ENCODE measurements at places on chromosomes 12 and 14.

- DNase-seq: no peak
These were observed 8.9 kb upstream of the TAC3 start for GRCh38 chr12:57025196-57025595.

DNA sequence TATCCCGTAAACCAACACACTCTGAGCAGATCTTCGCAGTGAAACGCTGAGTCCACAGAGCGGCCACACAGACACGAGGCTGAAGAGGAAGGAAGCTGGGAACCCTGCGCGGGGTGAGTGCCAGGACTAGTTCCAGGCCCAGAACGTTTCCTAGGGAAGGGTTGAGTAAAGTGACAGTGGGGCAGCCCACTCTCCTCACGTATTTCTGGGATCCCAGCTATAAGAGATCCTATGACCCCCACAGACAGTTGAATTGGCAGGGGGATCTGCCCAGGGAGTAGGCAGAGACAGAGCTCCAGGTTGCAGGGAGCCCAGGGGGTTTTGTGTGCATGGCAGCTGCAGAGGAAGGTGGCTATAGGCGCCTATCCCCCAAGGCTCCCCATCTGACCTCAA lies 51.1 kb downstream of the GTF2A1 start:
- no peak for DNase-seq

GRCh38 chr14:47590767-47591495 lies 84.5 kb downstream of the MDGA2 start:
- DNase-seq: no peak

GRCh38 chr12:50326590-50327284 lies 43.4 kb upstream of the LIMA1 start:
- no peak for DNase-seq

DNA sequence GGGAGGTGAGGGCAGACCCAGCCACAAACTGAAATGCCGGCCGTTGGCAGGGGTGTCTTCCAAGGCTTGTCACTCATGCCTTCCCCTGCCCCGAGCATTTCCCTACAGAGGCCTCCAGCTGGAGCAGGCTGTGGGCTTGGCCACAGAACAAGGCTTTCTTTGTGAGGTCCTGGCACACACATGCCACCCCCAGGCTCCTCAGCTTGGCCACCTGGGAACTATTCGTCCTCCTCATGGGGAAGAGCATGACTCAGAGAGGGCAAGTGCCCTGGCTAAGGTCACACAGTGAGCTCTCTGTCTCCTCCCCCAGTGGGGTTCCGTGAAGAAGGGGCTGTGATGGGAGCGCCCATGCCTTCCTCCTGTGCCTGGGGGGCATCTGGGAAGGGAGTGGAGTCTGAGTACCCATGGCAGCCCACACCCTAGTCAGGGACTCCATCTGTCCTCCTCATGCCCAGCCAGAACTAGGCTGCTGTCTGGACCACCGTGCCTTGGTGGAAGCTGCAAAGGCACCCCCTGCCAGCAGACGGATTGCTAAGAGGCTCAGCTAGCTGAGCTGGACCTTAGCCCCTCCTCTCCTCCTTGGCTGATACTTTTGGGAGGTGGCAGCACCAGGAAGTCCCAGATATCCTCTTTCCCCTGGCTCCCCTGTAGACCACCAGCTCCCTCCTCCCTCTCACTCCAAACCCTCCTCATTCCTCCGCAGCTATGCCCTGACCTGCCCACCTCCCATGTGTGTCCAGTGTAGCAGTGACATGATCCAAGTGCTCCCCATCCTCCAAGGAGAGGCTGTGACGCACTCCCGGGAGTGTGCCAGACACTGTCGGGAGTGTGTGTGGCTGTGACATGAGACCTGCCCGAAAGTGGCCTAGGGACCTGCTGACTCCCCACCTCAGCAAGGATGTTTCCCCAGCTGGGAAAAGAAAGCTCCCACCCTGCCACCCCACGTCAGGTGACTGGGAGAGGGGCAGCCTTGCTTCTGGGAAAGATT lies 21.4 kb downstream of the ABCB9 start:
- DNase-seq: no peak

DNA sequence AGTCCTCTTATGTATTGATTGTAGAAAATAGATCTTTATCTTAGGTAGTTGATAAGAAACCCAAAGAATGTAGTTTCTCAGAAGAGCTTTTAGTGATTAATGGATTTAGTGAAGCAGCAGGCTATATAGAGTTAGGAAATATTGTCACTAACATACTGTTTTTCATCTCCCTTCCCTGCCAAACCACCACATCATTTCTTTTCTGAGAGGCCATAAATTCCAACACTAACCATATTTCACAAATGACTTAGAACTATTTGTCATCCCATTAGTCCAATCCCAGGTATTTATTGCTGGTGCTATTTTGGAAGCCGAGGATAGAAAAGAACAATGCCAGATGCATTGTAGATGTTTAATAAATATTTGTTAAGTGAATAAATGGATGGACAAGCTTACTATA lies 185.7 kb downstream of the KICS2 start:
- no peak for DNase-seq

DNA sequence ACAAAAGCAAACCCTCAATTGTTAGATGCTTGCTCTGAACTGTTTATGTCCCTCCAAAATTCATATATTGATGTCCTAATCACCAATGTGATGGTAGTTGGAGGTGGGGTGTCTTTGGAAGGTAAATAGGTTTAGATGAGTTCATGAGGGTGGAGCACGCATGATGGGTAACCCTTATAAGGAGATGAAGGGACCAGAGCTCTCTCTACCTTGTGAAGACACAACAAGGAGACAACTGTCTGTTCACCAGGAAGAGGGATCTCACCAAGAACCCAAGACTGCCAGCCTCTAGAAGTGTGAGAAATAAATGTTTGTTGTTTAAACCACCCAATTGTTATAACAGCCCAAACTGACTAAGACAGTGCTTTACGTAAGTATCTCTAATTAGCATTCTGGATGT lies 27.0 kb downstream of the DHRS2 start:
- DNase-seq: no peak

- DNase-seq: no peak
These were observed 141.6 kb upstream of the AVPR1A start for GRCh38 chr12:63292471-63293221.

GRCh38 chr12:38516418-38516817 lies 199.8 kb downstream of the ALG10B start:
- DNase-seq: no peak

DNA sequence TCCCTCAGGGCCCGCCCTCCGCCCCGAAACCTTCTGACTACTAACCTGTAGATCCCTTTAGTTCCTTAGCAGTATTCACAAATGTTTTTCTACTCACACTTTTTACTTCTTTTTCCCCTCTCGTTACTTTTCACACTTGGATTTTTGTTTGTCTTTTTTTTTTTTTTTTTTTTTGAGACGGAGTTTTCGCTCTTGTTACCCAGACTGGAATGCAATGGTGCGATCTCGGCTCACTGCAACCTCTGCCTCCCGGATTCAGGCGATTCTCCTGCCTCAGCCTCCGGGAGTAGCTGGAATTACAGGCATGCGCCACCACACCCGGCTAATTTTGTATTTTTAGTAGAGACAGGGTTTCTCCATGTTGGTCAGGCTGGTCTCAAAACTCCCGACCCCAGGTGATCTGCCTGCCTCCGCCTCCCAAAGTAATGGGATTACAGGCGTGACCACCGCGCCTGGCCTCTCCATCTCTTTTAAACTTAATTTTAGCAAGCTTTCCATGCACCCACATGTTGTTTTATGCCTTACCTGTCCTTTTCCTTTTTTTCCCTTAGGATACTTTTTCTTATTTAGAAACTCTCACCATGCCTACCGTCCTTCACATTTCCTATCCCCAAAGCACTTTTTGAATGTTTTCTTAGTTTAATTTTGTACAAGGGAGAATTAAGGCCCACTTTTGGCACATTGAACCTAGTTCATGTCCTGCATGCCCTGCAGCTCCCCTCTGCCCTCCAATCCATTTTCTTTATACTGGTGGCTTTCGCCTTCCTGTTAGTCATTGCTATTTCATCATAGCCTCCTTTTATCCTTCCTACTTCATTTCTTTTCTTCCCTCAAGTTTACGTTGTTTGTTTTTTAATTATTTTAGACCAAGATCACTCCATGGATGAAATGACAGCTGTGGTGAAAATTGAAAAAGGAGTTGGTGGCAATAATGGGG lies 1.1 kb downstream of the SP1 start:
- DNase-seq: no peak

DNA sequence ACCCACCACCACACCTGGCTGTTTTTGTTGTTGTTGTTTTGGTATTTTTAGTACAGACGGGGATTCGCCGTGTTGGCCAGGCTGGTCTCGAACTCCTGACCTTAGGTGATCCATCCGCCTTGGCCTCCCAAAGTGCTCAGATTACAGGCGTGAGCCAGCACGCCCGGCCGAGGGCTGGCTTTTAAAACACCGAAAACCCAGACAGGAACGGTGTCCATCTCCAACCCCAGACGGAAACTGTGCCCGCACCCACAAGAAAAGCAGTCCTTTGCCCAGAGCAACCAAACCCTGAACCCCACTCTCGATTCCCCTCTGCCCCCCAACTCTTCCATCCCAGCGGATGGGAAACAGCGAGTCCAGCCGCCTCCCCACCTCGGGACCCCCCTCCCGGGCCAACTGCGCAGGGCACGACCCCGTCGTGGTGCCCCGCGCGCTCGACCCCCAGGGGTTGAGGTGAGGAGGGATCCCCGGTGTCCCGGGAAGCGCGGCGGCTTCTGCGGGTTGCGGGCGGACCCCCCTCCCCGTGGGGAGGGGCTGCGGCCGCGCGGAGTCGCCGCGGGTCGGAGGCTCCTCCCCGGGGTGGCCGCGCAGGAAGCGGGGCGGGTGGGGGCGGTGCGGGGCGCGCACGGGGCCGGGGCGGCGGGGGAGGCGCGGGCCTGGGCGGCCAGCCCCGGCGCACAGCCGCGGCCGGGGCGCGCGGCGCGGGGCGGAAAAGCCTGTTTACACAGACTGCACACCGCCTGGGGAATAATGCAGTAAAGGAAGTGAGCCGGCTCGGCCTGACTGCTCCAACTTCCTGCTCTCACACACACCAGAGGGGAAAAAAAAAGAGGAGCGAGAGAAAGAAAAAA lies at the start of gene ELK3:
TSS of gene ELK3 (plus strand) at position 651 of the 851 bp plus-strand sequence.
- DNase-seq: peak; percentile 52

DNA sequence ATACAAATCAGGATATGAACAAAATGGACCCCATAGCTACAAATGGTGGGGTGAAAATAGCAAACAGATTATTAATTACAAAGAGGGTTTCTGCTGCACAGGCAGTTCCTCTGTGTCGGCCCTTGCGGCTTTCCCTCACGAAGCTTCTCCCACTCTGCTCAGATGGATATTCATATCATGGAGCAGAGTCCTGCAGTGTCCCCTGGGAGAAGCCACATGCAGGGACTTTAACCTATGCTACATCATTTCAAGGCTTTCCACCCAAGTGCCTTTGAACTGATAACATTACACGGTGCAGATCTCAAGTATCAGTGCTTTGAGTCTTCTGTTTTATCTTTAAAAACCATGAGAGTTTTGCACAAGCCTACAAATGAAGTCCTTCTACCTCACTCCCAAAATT lies 229.1 kb downstream of the PPM1H start:
- DNase-seq: no peak

DNA sequence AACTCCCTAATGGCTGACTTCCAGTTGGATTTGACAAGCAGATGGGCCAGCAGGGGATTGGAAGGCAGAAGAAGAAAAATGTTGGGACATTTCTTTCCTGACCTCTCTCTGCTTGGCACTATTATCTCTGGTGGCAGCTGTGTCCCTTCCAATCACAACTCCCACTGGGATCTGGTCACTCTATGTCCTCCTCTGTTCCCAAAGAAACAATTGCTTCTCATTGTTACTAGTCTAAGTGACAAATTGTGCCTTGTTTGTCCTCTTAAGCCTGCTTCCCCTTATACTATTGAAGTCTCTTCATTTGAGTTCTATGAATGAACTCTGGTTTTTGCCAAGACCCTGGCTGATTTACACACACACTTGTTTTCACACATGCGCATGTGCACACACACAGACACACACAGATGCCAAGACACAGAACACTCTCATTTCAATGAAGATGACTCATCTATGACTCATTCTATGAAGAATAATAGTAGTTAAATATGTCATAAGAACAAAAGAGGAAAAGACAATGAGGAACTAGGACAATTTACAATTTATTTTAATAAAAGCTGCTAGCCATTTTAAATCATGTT lies 83.0 kb upstream of the FAR2 start:
- no peak for DNase-seq

- DNase-seq: no peak
These were observed 196.6 kb downstream of the GLT1D1 start for GRCh38 chr12:129049917-129050316.

DNA sequence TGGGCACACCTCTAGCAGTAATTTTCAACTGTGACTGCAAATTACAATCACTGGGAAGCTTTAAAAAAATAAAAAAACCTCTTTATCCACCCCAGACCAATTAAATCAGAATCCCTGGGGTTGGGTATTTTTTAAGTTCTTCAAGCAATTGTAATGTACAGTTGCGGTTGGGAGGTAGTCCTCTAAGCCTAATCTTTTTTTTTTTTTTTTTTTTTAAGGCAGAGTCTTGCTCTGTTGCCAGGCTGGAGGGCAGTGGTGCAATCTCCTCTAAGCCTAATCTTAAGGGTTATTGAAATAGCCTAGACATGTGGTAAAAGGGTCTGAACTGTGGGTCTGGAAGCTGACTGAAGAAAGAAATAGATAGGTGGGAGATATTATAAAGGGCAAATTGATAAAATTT lies 230.5 kb downstream of the AKAP6 start:
- DNase-seq: no peak

Measured in effector CD4-positive, alpha-beta T cell (primary cell).